ENCODE measurements at places on chromosomes 12 and 14.

GRCh38 chr14:63910583-63911363 lies 58.0 kb downstream of the SYNE2 start:
- DNase-seq = no peak

GRCh38 chr12:4649358-4649661 lies 396 bp downstream of the NDUFA9 start:
- no peak for DNase-seq

- DNase-seq = no peak
Observed at GRCh38 chr14:64053694-64054669, 201.2 kb downstream of the SYNE2 start.

DNA sequence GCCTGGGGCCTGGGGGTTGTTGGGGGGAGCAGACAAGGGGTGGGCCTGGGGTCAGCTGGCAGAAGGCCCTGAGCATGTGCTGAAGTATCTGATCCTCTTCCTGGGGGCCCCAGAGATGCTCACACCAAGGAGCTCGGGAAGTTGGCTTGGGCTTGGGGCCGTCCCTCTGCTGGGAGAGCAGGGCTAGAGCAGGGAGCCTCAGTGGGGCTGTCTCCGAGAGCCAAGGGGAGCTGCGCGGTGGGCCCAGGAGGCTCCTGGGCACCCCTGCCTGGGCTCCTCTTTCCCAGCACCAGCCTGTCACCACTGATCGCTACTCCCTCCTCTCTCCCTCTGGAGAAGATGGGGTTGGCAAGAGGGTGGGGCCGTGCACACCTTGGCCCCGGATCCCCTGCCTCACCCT lies 28.3 kb downstream of the BEGAIN start:
- no peak for DNase-seq

GRCh38 chr14:35286003-35286600 lies 6.1 kb upstream of the PSMA6 start:
- no peak for DNase-seq

GRCh38 chr12:109709401-109709991 lies 4.1 kb upstream of the FAM222A start:
- DNase-seq = no peak

DNA sequence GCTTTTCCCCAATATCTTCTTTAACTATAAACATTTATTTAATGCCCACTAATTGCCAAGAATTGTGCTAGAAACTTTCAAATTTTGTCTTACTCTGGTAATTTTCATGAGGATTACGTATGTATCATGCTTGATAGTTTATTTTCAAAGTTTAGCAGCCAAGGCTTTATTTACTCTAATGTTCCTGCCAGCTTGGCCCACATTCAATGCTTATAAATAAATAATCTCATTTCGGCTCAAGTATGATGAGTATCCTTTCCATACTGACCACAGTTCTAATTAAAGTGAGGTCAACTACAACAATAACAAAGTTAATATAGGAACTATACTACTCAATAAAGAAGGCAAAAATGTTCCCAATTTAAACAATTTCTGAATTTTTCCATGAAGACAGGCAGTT lies 259.2 kb downstream of the MED13L start:
- DNase-seq = no peak

DNA sequence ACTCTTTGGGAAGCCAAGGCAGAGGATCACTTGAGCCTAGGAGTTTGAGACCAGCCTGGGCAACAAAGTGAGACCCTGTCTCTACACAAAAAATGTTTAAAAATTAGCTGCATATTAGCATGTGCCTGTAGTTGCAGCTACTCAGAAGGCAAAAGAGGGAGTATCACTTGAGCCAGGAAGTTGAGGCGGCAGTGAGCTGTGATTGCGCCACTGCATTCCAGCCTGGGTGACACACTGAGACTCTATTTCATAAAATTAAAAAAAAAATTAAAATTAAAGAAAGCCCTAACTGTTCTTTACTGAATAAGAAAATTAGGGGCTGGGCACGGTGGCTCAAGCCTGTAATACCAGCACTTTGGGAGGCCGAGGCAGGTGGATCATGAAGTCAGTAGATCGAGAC lies 27.0 kb downstream of the SENP1 start:
- DNase-seq = no peak

DNA sequence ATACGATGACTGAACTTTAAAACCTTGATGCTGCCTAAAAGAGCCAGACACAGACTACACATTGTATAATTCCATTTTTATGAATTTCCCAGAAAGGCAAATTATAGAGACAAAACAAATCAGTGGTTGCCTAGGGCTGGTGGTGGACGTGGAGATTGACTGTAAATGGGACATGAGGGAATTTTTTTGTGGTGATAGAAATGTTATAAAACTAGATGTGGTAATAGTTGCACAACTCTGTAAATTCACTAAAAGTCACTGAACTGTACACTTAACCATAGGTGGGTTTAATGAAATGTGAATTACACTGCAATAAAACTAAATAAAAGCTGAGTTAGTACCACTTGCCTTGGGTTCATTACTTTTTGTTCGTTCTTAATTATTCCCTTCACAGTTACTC lies 72.1 kb downstream of the PLEKHA5 start:
- no peak for DNase-seq

GRCh38 chr12:77746096-77746495 lies 84.6 kb upstream of the NAV3 start:
- DNase-seq = no peak

GRCh38 chr12:122171399-122171798 lies 2.6 kb downstream of the IL31 start:
- no peak for DNase-seq

DNA sequence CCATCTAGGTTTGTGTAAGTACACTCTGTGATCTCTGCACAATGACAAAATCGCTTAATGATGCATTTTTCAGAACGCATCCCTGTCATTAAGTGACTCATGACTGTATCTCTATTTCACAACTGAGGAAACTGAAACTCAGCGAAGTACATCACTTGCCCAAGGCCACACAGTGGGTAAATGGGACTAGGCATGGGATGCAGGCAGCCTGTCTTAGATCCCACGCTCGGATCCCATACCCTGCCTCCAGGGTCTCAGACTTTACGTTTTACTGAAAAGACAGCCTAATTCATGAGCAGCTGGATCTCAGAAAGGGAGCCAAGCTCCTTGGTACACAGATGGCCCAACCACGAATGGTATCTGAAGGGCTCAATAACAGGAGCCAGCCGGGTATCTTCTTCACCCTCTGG lies 2.4 kb upstream of the MLEC start:
- DNase-seq = no peak

DNA sequence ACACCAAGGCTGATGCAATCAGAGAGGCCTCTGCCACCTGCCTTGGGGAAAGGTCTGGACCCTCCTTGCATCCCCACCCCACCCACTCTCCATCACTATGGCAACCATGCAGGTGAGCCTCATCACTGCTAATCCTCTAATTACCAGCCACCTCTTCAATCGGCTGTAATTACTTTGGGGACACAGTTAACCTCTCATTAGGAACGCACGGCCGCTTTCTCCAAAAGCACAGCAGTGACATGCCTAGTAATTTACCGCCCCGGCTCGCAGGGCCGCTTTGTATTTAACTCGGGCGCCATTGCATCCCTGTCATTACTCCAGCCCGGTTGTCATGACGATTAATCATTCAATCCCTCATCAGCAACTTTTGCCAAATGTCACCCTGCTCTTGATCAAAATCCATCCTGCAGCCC lies 36.3 kb upstream of the FAM222A start:
- DNase-seq = no peak

DNA sequence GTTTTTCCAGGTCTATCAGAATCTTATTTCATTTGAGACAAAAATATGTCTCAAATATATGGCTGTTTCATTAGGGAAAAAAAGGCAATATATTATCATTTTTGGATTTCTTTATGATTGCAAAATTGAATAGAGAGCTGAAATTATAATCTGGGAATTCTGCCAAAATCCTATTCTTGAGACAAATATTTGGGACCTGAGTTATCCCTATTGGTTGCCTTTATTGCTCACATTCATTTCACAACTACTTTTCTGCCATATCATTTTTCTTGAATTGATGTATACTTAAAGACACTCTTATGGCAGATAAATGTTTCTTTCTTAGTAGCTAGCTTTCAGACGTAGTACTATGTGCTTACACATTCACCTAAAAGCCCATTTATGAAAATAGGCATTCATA lies 241.6 kb upstream of the NOVA1 start:
- DNase-seq = no peak

DNA sequence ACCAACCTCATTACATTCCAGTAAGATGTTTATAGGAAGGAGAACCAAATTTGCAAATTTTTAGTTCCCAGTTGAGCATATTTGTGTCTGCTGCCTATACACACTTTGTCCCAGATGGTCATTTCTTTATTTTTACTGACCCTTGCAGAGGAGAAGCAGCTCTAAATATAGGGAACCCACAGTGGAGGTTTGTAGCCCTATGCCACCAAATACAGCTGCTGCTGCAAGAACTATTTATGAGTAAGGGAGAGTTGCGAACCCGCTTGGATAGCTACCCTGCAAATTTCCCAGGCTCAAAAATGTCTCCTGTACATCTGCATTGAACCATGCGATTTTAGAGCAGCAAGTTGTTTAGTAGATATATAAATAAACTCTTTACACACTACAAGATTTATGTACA lies 48.2 kb downstream of the NAV3 start:
- DNase-seq = no peak

DNA sequence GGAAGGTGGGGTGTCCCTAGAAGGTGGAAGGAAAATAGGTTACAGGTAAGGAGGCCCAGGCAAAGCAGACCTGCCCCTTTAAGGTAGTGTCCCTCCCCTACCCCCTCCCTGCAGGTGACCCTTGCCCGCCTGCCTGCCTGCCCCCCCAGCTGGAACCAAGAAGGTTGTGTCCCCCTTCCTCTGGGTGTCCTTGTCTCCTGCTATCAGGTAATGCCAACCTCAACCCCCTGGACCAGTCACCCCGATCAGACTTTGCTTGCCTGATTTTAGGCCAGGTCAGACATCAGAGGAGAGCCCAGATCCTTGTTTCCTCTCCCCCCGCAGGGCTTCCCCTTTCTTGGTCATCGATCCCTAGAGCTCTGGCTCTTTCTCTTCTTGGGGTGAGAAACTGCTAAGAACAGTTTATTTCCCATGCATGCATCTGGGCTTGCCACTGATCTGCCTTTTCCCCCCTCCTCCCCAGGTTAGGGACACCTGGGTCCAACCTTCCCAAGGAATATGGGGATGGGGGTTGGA lies at the start of gene SLC39A5:
Gene SLC39A5 (plus strand): TSS at position 136 of the 516 bp plus-strand sequence. CDS start 1,224 bp downstream, outside the sequence.
- no peak for DNase-seq

GRCh38 chr12:106246891-106247673 lies 738 bp downstream of the CKAP4 start:
- DNase-seq = peak; percentile 60

DNA sequence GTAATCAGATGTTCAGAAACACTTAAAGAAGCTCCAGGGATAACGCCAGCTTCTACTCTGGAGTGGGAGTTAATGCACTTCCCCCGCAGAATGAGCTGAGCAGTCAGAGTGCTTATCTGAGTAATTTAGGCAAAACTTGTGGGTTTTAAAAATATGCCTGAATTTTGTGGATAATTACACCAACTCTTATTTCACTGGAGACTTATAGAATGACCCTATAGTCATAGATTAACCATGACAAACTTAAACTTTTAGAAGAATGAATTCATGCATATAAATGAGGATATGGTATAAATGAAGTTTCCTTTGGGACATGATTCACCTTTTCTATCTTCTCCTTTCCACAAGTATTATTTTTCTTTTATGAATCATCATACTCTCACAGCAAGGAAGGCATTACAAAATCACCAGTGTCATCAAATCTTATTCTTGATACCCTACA lies 241.1 kb upstream of the FBXO33 start:
- no peak for DNase-seq

DNA sequence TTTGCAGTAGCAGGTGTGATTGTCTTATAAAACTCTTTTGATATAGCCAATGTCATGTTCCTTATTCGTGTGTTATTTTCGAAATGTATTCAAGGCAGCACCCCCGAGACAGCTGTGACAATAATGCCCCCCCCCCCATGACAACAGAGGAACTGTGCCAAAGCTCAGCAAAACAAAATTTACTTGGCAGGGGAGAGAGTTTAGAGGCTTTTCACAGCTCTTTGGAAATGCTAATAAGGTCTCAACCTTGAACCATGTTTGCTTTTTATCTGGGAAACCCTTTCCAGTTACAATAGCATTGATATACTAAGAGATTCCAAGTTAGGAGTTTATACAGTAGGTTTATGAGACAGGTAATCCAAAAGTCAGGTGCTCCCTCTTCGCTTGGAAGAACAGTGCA lies 56.4 kb upstream of the USP44 start:
- no peak for DNase-seq

DNA sequence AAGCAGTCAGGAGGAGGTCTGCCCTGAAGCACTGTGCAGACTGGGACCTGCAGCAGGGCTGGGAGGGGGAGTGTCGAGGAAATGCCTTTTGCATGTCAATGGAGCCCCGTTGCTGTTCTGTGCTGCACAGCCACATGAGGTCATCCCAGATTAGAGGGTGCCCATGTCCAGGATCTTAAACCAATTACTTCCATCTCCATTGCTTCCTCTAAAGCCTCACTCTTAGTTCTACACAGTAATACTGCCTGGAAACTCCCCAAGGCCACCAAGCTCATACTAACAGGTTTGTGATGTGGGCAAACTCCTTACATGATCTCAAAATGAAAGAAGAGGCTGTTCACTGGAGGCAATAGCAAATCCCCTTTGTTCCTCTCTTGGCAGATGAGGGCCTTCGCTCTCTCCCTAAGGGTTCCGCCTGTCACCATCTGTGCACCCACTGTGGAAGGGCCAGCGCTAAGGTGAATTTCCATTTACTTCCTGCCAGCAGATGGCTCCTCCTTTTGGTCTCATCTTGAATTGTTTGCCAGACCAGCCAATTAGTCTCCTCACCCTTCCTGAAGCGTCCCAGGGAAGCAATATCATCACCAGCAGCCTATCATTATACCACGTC lies 35.4 kb upstream of the LTA4H start:
- no peak for DNase-seq

GRCh38 chr14:33566082-33566481 lies 384.8 kb downstream of the EGLN3 start:
- no peak for DNase-seq

- DNase-seq = no peak
Observed at GRCh38 chr12:66978802-66979201, 290.4 kb upstream of the CAND1 start.

GRCh38 chr12:48296586-48297282 lies 54.0 kb downstream of the ZNF641 start:
- DNase-seq = no peak

DNA sequence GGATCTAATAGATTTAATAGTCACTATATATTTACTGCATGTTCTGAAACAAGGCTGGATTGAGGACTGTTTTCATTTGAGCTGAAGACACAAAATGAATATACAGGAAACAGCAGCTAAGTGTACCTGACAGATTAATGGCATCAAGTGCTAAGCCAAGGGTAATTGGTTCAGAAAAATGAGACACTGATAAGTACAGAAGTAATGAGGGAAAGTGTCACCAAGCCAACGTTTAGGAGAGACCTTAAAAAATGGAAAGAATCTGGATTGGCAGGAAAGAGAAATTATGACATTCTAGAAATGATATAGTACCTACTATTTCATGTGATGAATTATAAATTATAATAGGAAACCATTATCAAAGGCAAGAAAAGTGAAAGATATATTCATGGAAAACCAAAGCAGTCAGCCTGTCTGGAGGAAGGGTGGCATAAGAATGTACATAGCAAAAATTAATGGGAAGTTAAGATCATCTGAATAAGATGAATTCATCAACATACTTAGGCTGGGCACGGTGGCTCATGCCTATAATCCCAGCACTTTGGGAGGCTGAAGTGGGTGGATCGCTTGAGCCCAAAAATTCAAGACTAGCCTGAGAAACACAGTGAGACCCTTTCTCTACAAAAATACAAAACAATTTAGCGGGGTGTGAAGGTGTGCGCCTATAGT lies 21.0 kb upstream of the DUSP16 start:
- no peak for DNase-seq

Measured in GM12892 (cell line).